M059J (cell line): ENCODE measurements at places on chromosomes 16 and 17. TPM values are rescaled to one million over a fixed set of nuclear protein-coding genes. Genes with fewer than 3 reads are reported as not detected.

GSDMA gene
- total RNA-seq: not detected in 2 replicates

KRT33B gene
- total RNA-seq: 1.3 TPM in 1 of 2 replicates, not detected in the other

- DNase-seq: no peak
These were observed 275.8 kb upstream of the MAF start for GRCh38 chr16:79876332-79876730.

GRCh38 chr17:50094243-50094752, 853 bp upstream of the PDK2 start:
- peak; percentile 85 for DNase-seq

GRCh38 chr16:69270395-69270794, 40.8 kb upstream of the VPS4A start:
- peak; percentile 55 for DNase-seq

DNA sequence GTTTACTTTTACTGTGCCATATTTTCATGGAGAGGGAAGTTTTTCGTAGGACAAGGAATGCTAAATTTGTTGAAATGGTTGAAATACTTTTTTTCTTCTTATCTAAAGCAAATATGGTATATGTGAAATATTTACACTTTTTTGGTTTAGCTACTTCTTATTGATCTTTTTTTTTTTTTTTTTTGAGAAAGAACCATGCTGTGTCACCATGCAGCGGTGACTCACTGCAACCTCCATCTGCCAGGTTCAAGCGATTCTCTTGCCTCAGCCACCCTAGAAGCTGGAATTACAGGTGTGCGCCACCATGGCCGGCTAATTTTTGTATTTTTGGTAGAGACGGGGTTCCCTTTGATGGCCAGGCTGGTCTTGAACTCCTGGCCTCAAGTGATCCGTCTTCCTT, 100.5 kb downstream of the FTO start:
- DNase-seq: no peak

DNA sequence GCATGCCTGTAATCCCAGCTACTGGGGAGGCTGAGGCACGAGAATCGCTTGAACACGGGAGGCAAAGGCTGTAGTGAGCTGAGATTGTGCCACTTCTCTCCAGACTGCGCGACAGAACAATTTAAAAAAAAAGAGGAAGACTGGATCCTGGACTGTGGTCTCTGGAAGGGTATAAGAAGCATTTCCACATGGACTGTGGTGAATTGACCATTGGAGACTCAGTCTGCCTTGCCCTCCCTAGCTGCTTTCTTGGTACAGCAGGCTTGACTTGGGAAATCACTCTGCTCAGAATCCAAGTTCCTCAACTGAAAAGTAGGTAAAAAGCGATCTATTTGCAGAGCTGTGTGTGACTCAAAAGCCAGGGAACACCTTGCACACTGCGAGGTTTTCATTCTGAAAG, 1.0 kb upstream of the MGRN1 start:
- no peak for DNase-seq
